LNCaP clone FGC (cell line): ENCODE measurements at places on chromosomes 6 and 20.
A peak's percentile ranks its signal among the peaks of the same experiment; 100 is the strongest.

- DNase-seq: no peak
Measured at GRCh38 chr6:155943635-155944034, 488.0 kb upstream of the NOX3 start.

GRCh38 chr6:88111991-88112390, 54.2 kb downstream of the CNR1 start:
- DNase-seq: no peak

- no peak for DNase-seq
Measured at GRCh38 chr20:46215913-46216707, 92.2 kb downstream of the CDH22 start.

GRCh38 chr6:14903176-14904038, 342.5 kb upstream of the JARID2 start:
- no peak for DNase-seq

DNA sequence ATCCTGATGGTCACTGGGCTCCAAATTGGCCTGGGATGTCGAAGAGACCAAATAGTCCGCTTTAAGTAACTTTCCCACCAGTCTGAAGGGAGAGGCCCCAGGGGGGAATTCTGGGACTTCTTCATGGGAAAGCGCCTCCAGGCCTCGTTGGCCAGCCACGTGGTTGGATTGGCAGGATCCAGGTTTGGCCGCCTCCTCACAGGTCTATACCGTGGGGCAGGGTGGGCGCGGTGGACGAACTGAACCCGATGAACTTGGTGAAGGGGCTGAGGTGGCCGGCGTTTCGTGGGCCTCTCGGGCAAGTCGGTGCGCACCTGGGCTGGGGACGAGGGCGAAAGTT, 297 bp downstream of the POM121L2 start:
- no peak for DNase-seq

DNA sequence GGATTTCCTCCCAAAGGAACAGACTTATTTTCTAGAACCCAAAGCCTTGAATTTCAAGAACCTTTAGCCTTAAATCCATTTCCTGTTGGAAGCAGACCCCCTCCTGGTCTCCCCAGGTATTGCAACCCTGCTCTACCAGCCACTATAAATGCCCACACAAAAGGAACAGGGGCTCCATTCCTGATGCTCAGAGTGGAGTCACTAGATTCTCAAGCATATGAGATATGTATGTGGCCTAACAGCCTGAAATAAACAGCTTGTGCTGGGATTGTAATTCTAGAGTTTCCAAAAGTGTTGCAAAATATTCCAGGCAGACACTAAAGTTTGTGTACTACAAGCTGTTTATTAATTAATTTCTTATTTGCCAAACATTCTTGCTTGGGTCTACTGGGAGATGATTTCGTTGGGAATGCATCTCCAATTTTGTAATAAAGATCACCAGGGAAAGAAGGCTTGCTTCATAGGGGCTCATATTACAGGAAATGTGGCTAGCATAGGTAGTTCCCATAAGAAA, 44.8 kb downstream of the RIPOR3 start:
- no peak for DNase-seq

- no peak for DNase-seq
Measured at GRCh38 chr20:1434571-1435336, 31.9 kb downstream of the NSFL1C start.

GRCh38 chr20:37777988-37778659, 84.3 kb downstream of the CTNNBL1 start:
- no peak for DNase-seq

GRCh38 chr20:24634855-24635254, 165.4 kb downstream of the SYNDIG1 start:
- no peak for DNase-seq

DNA sequence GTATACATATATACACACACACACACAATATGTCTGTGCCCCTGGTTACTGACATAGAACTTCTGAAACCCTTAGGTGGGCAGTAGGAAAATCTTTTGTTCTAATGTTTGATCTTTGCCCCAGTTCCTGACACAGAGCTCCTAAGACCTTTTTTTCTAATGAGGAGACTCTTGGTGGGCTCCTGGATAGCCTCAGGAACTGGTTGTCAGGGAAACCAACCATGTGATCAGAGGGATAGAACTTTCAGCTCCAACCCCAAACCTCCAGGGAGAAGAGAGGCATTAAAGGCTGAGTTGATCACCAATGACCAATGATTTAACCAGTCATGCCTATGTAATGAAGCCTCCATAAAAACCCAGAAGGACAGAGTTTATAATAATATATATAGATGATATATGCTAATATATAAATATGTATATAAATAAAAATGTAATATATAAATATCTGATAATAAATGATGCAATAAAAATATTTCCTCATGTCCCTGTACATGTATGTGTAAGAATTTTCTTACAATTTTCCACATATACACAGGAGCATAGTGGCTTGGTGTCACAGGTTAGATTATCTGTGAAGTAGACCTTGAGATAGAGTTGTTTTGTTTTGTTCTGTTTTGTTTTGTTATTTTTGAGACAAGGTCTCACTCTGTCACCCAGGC, 93.3 kb downstream of the GPX5 start:
- no peak for DNase-seq

GRCh38 chr6:46265373-46265772, 94.6 kb upstream of the ENPP5 start:
- DNase-seq: no peak

- peak; percentile 47 for DNase-seq
Measured at GRCh38 chr6:1603708-1604107, 6.0 kb upstream of the FOXC1 start.

DNA sequence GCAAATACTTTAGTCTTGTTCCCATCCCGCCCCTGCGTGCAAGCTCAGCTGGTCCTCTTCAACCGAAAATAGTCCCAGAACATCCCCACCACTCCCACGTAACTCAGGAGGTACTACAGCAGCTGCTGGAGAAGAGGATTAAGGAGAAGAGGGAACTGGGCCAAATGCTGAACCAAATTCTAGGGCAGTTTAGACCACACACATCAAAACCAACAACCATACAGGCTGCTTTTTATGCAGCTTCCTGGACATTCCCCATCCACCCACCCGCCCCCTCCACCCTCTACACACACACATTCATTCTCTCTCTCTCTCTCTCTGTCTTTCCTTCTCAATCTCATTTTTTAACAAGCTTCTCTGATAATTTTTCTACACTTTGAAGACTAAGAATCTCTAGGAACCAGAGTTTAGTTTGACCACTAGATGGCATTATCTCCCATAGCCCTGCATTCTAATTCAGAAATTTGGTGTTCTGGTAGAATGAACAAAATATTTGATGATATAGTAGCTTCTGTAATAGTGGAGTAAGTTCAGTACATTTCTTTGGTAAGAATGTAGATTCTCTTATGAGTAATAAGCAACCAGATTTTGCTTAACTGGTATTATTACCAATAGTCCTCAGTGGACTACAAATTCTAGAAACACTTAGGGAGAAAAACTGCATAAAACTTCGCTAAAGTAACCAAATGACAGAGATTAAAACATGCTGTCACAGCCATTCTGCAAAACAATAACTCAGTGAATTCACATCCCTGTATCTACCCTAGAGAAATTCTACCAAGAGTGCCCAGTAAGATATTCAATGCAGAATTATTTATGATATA, 52.1 kb upstream of the BEND6 start:
- no peak for DNase-seq

DNA sequence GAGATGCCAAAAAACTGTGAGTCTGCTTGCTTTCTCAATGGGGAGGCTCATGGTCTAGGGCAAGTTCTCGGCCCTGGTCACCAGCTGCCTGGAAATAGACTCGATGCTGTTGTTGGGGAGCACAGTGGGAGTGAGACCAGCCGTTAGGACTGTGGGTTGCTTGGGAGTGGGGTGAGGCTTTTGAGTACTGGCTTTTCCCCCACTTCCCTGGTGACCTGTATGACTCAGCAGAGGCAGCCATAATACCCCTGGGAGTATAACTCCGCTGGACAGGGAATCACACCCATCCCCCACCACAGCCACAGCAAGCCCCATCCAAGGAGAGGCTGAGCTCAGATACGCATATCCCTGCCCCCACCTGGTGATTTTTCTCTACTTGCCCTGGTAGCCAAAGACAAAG, 48.9 kb upstream of the OGFRL1 start:
- DNase-seq: no peak

GRCh38 chr20:3383878-3384495, 23.5 kb downstream of the DNAAF9 start:
- no peak for DNase-seq

DNA sequence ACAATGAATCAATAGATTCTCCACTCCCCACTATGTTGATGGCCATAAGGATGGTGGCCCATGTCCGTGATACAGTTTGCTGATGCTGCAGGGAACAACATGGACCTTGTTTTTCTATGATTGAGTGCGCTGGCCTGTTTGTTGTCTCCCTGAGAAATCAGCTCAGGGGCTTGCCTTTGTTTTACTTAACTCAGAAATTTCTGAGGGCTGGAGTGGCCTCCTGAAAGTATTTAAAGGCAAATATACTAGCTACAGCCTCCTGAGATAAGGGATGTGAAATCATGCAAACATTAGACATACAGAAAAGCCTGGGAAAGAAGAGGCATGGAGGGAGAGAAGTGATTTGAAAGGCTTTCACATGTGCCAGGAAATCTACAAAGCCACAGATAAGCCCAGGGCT, 170.3 kb upstream of the FLRT3 start:
- DNase-seq: no peak

DNA sequence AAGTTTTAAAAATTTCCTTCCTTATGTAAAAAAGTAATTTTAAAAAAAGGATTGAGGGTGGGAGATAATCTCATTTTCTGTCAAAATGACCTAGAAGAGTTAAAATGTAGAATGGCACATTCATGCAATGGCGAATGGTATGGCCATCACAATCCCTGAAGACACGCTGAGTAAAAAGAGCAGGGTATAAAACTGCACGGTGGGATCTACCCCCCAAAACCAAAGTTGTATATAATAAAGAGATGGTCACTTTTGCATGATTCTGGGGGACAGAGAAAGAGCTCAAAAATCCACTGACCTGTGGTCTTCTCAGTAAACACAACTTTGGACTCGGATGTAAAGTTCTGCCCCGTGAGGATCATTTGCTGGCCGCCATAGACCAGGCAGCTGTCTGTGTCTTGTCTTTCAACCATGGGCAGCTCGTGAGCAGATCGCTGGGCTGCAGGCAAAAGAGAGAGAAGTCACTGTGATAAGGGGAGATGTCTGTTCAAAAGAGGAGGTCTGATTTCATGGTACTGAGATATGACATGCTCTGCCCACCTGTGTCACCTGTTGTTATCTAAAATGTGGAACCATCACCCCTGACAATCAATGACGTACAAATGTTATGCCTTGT, 88.2 kb downstream of the NFATC2 start:
- no peak for DNase-seq

GRCh38 chr20:23410916-23411695, 10.2 kb downstream of the NAPB start:
- no peak for DNase-seq

DNA sequence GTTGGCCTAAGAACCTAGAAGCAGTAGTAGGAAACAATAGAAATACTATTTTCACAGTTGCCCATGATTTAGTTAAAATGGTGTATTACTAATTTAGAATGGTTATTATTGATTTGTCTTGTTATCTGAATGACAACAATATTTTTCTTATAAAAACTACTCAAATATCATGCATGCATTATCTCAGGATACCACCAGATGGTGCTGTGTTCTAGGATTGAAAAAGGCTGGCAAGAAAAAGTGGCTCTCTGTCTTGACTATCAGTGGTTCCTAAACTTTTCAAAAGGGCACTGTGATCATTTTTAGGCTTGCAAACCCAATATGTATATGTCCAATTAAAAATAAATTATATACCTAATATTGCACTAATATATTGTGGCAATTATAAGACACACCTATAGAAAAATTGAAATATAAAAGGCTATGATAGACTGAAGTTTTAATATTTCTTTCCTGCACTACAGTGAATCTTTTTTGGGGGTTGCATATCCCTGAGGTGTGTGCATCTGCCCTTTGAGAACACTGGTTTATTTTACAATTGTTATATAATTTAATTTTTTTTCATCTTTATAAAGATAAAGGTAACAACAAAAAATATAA, 131.7 kb upstream of the MLIP start:
- DNase-seq: peak; percentile 10

- DNase-seq: no peak
Measured at GRCh38 chr6:112030206-112030960, 23.5 kb upstream of the CCN6 start.

DNA sequence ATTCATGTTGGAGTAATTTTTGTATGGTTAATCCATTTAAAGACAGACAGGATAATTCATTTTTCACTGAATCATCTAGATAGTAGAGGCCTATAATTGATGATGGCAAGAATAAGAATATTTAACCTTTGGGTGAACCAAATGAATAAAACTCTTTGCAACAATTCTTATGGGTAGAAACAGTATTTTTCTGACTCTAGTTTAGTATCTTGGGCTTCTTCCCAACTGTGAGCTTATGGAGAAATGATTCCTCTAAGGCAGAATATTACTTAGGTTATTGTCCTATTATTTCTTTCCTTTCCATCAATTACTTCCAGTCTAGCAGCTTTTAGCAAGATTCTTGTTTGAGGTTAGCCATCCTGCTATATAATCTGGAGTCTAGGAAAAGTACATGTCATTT, 734.9 kb upstream of the FLRT3 start:
- DNase-seq: no peak

DNA sequence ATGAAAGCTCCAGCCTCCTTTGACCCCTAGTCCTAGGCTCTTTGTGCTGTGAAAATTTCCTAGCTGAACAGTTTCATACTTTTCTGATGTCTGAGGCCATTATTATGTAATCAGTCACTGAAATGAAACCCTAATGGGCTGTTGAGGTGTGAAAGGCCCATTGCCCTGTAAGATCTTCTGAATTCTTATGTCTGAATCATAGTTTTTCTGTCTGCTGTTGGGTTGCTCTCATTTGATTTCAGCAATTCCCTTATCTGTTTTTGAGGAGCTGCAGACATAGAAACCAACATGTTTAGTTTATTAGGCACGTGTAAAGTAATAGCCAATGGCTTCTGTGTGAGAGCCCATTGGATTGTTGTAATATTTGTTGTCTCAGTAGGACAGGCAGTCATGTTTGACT, 118.1 kb downstream of the EYA4 start:
- DNase-seq: no peak

- no peak for DNase-seq
Measured at GRCh38 chr6:142395768-142396231, 94.0 kb downstream of the ADGRG6 start.

- DNase-seq: no peak
Measured at GRCh38 chr6:165110860-165111259, 198.5 kb downstream of the C6orf118 start.

GRCh38 chr6:150175586-150176151, 32.8 kb downstream of the PPP1R14C start:
- no peak for DNase-seq

- no peak for DNase-seq
Measured at GRCh38 chr6:47490676-47491075, 13.1 kb downstream of the CD2AP start.

- no peak for DNase-seq
Measured at GRCh38 chr6:135871296-135871695, 19.8 kb downstream of the PDE7B start.

- DNase-seq: no peak
Measured at GRCh38 chr6:19301980-19302379, 535.2 kb upstream of the ID4 start.
